ENCODE measurements at places on chromosomes 7 and 10.

DNA sequence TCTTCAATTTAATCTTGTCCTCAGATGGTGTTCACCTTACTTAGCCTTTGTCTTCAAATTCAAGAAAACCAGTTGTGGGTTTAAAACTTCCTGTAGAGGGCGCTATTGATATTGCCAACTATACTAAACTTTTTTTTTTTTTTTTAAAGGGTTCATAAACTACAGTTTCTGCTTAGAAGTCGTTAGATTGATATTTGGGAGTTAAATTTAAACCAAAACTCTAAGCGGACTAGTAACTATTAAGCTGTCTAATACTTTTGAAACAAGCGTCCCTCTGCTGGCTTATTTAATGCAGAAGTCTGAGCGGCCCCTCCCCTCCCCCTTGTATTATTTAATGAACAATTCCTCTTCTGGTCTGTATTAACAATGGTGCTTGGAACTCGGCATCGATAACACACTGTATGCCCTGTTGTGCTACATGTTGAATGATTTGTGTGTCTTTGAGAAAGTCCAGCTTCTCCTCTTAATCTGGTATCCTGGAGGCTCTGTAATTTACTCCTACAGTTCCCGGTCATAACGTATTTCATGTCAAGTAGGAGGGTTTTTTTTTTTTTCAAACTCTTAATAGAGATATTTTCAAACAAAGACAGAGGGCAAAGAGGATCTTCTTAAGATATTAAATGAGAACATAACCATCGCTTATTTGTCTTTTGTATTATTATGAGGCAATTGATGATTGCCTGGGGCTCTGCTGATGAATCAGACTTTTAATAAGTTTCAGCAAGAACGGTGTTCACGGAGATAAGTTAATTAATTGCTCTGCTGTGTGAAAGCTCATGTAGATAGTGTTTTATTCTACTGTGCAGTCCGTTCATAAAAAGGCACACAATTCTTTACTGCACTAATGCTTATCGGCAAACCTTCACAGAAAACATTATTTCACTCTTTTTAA lies 22.6 kb upstream of the CREB5 start:
- no peak for DNase-seq

GRCh38 chr10:122505011-122505410 lies 43.7 kb downstream of the HTRA1 start:
- DNase-seq, result no peak

- no peak for DNase-seq
These were observed 26.8 kb upstream of the TRUB1 start for GRCh38 chr10:114911052-114911711.

GRCh38 chr10:67224553-67224952 lies 298.7 kb downstream of the LRRTM3 start:
- no peak for DNase-seq

DNA sequence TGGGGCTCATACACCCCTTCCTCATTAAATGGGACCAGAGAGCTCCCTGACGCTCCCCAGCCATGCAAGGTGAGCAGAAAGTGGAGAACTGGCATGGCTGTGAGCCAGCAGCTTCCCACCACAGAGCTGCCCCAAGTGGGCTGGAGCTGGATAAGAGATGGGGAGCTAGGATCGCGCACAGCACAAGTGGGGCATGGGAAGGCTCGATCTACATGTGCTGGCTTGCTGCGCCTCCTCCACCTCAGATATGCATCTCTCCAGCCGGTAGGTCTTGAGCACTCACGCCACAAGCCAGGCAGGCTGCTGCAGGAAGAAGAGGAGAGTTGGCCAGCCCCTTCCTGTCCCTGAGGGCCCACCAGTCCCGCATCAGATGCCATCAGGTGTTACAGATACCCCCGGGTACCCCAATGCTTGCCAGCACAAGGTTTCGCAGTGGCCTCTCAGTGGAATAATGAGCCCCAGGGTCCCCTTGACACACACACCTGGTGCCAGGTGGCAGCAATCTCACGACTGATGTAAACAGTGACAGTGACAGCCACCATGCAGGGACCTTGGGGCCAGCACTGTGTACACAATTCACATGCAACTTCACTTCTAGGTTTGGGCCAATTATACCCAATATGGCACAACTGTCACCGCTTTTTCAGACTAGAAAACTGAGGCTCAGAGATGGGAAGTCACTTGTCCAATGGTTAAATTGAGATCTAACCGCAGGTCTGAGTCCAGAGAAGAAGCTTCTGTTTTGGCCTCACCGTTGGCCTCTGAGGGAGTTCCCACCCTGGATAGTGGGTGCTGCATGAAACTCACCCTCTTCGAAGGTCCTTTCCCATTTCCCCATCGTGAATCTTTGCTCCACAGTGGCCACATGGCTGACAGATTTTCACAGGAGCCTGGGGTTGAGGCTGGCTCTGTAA lies 79.3 kb downstream of the OAT start:
- DNase-seq, result no peak

- DNase-seq, result no peak
These were observed 10.9 kb upstream of the SP8 start for GRCh38 chr7:20797462-20798080.

DNA sequence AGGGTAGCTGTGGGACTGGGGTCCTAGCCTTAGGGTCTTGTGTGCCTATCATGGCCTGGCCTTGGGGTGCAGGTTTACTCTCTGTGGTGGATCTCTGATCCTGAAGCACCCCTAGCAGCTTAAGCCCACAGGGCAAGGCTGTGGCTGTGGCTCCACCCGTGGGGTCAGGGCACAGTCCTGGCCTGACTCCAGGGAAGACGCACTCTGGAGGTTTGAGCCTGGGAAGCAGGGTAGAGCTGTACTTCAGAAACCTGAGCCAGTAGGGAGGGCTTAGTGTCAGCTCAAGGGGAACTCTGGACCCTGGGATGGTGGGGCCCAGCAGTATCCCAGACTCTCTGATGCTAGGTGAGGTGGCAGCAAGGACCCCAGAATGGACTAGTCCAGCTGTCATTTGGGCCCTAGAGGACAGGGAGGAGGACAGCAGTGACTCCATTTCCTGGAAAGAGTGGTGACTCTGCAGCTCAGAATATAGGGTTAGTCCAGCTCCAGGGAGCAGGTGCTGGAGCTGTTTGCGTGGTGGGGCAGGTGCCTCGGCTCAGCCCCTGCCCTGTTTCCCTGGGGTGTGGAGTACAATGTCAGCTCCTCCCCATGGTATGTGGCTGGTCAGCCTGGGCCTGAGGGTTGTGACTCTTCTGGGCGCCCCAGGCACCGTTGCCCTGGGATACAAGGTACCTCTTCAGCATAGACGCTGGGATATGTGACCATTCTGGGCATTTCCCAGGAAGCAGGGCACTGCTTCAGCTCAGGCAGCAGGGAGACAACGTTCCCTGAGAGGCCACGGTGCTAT lies 15.8 kb downstream of the GTPBP4 start:
- no peak for DNase-seq

DNA sequence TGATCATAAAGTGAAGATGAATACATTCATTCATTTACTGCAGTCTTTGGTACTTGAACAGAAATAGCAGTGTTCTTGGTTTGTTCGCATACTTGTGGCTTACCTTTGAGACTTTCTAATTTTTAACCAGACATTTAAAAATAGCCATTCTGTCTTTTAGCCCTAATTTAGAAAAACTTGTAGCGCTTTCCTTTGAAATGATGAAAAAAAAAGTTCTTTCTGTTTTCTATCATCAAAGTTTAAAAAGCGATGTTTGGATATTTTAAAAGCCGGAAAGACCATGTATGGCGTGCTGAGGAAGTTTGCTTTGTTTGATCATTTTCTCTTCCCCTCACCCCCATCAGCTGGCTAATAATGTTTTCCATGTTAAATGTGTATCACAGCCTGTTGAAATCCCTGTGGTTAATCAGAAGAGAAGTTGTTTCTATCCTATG lies 116.3 kb downstream of the CUX1 start:
- DNase-seq, result no peak

DNA sequence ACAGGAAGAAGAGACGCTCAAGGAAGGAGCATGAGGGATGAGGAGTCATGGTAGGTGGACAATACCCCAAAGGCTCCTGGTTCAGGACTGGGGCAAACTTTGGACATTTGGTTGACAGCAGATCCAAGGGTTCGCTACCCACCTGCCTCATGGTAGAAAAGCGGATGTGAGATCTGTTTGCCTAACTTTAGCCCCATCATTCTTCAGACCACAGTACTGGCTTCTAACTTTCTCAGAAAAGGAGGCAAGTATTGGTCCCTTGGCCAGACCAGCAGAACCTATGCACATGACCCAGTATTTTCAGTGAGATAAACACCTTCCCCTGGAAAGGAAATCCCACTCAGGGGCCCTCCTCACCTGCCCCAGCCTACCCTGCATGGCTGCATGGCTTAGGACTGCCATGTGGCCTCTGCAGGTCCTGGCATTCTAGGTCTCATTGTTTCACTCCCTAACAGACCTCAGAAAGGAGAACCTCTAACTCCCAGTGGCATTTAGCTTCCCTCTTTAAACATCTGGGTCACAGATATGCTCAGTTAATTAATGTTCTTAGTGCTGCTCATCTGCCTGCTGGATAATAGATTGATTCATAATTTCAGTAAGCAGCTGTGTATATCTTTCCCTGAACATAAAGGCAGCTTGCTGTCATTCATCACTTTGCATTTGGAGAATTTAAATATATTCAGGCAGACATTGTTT lies 574.1 kb downstream of the GALNT17 start:
- DNase-seq, result no peak

DNA sequence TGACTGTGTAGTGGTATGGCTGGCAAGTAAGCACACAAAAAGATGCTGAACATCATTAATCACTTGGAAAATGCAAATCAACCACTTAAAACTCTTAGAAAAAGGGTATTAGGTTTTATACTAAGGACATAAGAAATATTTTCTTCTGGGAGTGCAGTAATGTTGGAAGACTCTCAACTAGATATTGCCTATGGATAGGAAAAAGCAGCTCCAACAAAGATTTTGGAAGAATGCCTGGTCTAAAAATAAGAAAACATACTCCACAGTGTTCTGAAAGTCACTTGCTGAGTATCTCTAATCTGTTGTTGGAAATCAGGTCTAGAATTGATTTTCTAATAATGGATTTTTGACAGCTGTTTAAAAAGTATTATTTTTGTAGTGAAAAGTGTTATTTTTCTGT lies 50.8 kb upstream of the PHYHIPL start:
- DNase-seq, result no peak

- DNase-seq, result no peak
These were observed 4.9 kb downstream of the ZNF277 start for GRCh38 chr7:112211348-112211907.

DNA sequence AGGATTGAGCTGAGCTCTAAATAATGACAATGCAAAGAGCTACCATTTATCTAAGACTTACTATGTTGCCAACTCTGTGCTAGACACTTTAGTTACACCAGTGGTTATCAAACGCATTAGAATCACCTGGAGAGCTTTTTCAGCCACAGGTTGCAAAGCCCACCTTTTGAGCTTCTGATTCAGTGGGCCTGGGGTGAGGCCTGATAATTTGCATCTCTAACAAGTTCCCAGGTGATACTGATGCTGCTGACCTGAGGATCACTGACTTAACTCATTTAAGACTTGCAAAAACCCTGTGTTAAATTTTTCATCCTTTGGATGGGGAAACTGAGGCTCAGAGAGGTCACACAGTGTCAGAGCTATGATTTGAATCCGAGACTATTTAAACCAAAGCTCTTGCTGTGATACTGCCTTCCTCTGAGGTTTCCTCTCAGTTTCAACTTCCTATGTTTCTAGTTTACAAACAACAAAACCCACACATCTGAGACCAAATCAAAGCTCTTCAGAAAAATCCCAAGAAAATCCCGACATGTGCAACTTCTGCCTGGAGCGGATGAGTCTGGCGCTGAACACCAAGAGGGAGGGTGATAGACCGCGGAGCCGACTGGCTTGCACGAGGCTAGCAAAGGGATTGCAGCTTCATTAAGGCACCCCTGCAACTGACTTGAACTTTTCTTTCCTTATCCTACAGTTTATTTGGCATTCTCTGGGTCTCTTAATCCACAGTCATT lies 124.9 kb downstream of the CYP26A1 start:
- DNase-seq, result no peak
